Activated T-cell treated with anti-CD3 and anti-CD28 coated beads, Interleukin-2, amount 50 U/mL, for 48 hours (primary cell): ENCODE measurements at places on chromosomes 11 and 22.

DNA sequence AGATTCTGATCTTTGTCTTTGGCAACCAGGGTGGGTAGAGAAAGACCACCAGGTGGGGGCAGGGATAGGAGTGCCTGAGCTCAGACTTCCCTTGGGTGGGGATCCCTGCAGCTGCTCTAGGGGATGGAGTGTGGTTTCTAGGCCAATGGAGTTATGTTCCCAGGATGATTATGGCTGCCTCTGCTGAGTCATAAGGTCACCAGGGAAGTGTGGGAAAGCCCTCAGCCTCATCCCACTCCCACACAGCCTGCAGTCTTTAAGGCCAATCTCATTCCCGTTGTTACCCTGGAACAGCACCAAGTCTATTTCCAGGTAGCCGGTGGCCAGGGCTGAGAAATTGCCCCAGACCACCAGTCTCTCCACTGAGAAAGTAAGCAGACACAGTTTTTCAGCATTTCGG is 2269.3 kb upstream of the RAG2 start:
- DNase-seq: no peak

GRCh38 chr11:66414120-66414934 is 6.5 kb upstream of the NPAS4 start:
- DNase-seq: no peak

DNA sequence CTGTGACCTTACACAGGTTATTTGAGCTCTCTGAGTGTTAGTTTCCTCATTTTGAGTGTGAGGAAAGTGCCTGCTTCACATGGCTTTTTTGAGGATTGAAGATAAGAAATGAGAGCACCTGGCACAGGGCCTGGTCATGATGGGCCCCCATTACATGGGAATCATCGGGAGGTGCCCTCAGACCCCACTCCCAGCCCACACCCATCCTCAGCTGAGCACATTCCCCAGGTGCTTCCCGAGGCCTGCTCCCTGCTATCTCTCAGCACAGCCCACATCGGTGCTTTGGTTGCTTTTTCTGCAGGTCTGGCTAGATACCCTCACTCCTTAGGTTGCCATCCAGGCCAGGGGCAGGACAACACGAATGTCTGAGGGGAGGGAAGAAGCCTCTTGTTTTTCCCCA is 16.6 kb downstream of the DGAT2 start:
- no peak for DNase-seq

- DNase-seq: no peak
Measured at GRCh38 chr11:100557830-100558611, 129.1 kb upstream of the ARHGAP42 start.

DNA sequence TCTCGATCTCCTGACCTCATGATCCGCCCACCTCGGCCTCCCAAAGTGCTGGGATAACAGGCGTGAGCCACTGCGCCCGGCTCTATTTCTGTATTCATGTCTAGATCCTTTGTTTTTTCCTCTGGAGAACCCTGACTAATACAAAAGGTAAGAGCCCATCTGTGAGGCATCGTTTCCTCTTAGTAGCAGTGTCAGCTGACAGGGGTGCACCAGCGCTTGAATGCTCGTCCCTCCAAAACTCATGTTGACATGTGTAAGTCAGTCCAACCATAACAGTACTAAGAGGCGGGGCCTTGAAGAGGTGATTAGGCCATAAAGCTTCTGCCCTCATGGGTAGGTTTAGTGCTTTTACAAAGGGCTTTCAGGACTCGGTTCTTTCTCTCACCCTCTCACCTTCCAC is 470.1 kb upstream of the B3GAT1 start:
- no peak for DNase-seq

DNA sequence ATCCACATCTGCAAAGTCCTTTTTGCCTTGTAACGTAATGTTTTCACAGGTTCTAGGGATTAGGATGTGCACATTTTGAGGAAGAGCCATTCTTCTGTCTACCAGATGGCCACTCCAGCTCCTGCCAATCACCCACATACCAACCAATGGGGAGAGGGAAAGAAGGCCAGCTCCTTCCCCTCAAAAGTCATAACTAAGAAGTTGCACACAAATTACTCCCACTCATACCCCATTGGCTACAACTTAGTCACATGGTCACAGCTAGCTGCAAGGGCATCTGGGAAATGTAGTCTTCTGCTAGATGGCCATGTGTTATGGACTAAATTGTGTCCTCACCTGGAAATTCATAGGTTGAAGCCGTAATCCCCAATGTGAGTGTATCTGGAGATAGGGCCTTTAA is 15.4 kb upstream of the MYOD1 start:
- no peak for DNase-seq

DNA sequence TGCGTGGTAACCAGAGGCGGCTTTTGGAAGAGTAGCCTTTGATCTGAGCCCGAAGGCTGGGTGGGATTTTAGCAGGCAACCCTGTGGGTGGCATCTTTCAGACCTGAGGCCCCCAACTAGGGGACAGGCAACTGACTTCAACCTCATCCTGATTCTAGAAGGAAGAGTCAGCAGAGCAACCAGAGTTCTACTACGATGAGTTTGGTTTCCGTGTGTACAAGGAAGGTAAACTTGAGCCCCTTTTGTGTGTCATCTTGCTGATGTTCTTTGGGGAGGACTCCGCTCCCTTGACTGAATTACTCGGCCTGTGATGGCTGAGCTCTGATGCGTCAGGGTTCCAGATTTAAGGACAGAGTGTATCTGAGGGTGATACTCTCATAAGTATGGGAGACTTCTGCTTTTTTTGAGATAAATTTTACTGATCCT is 31.6 kb downstream of the SGSM3 start:
- peak; percentile 52 for DNase-seq

DNA sequence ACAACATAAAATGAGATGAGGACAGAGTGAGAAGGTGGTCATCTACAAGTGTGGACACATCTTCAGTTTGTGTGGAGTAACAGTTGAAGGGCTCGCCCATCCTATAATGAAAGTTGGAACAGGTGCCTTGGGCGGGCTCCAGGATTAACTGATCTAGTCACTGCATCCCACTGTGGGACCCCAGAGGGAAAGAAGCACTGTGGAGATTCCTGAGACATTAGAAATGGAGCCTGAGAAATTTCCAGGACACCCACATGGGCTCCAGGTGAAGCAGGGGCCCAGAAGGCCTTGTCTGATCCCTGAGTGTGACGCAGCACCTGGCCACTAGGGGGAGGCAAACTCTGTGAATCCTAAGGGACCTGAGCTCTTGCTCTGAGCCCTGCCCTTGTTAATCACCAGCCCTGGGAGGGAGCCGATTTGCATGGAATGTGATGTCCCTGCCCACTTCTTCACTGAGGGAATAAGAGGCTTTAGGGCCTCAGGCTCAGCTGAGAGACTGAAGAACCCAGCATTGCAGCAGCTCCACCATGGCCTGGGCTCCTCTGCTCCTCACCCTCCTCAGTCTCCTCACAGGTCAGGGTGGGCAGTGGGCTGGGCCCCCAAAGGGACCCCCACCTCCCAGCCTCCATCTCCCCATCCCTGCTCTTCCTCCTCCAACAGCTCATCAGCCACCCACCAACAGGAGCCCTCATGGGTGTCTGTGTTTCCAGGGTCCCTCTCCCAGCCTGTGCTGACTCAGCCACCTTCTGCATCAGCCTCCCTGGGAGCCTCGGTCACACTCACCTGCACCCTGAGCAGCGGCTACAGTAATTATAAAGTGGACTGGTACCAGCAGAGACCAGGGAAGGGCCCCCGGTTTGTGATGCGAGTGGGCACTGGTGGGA is 98.4 kb downstream of the VPREB1 start:
- peak; percentile 83 for DNase-seq

GRCh38 chr11:61616434-61616833 is 35.6 kb upstream of the SYT7 start:
- no peak for DNase-seq

- peak; percentile 62 for DNase-seq
Measured at GRCh38 chr22:39254789-39255298, 10.1 kb upstream of the PDGFB start.

GRCh38 chr11:122494221-122494620 is 161.3 kb upstream of the UBASH3B start:
- DNase-seq: no peak

GRCh38 chr11:117177534-117178209 is 871 bp upstream of the SIDT2 start:
- no peak for DNase-seq

DNA sequence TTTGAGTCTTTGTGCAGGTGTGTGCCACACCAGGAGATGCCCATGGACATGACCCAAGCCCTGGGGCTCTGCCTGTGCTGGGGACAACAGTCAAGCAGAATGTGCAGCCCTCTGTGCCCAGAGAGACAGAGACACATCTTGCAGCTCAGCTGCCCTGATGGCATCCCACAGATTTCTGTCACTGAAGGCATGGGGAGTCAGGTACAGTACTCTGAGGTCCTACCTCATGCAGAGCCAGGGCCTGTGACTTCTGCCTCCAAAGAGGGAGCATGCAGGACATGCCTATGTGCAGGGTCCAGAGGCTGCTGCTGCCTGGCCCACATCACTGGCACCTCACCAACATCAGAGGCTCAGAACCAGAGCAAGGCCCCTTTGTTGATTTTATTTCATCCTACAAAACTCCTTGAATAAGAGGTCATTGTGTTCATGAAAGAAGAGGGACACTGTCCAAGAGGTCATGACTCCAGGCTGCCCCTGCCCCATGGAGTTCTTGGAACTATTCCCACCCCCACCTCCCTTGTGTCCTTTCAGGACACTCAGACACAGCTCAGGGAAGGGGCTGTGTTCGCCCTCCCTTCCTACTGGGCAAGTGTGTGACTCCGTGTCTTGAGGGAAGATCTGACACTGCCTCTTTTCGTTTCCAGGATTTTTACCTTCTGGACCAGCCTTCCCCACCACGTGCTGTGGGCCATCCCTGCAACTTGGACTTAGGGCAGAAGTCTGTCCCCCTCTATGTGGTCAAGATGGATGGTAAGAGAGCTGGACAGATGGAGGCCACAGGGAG is 62.3 kb downstream of the BTG4 start:
- DNase-seq: no peak

DNA sequence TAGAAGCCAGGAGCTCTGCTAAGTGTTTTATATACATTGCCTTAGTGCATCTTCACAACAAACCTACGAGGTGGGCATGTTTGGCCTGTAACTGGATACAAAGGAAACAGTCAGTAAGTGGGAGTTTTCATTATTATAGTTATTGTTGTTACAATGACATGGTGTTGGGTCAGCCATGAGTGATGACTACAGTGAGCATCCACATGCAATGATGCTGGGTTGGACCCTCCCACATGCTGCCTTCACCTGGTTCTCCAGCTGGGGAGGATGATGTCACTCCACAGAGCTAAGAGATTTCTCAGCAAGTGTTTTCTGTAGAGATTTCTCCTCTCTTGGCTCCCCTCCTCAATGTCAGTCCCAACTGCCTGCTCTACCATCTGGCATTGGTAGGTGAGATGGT is 59.3 kb downstream of the EHF start:
- DNase-seq: no peak

GRCh38 chr11:62172294-62172693 is 17.7 kb upstream of the SCGB1D1 start:
- DNase-seq: no peak

- no peak for DNase-seq
Measured at GRCh38 chr22:20113551-20114310, 2.2 kb upstream of the RANBP1 start.

- no peak for DNase-seq
Measured at GRCh38 chr11:116976941-116977570, 121.2 kb downstream of the SIK3 start.

DNA sequence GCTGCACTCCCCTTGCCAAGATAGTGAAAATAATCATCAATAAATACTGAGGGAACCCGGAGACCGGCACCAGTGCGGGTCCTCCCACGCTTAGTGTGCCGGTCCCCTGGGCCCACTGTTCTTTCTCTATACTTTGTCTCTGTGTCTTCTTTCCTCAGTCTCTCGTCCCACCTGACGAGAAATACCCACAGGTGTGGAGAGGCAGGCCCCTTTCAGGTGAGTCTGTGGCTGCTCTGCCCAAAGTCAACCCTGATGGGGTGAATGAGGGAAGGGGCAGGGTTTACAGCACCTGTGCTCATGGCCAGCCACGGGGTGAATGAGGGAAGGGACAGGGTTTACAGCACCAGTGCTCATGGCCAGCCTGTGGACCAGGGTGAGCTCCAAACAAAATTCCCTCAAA is 4.7 kb downstream of the BET1L start:
- peak; percentile 24 for DNase-seq

DNA sequence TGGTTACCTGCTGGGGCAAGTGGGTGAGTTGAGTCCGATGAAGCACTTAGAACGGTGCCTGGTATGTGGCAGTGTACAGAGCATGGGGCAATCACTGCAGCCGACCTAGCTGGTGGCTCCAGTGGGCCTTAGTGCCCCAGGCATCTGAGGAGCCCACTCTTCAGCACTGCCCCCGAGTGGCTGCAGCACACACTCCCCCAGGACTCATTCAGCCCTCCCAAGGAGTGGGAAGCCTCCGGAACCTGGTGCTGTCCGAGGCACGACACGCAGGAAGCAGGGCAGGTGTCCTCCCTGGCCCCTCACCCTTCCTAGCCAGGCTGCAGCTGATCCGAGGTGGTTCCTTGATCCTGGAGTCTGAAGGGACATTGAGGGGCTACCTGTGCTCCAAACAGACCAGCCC is 42.4 kb upstream of the PRODH start:
- DNase-seq: no peak

GRCh38 chr11:18540207-18541009 is 13.7 kb upstream of the TSG101 start:
- DNase-seq: no peak

DNA sequence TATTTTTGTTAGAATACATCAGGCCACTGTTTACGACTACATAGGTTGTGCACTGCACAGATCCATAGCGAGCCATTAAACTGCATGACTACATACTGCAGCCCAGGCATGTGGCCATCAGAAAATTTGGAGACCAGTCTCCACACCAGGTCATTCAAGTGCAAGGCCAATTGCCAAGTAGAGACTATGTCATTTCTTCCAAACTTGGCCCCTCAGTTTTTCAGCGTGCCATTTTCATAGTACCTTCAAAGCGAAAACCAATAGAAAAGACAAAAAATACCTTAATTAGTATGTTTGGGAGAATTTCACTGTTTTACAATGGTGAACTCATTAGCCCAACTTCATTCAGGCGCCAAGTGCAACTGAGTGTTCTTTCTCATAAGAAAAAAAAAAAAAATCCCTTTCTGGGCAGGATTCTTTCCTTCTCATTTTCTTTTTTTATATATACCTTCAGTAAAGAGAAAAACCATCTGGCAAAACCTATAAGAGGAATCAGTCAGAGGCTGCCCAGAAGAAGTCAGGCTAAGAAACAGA is 30.4 kb downstream of the PAMR1 start:
- DNase-seq: no peak

DNA sequence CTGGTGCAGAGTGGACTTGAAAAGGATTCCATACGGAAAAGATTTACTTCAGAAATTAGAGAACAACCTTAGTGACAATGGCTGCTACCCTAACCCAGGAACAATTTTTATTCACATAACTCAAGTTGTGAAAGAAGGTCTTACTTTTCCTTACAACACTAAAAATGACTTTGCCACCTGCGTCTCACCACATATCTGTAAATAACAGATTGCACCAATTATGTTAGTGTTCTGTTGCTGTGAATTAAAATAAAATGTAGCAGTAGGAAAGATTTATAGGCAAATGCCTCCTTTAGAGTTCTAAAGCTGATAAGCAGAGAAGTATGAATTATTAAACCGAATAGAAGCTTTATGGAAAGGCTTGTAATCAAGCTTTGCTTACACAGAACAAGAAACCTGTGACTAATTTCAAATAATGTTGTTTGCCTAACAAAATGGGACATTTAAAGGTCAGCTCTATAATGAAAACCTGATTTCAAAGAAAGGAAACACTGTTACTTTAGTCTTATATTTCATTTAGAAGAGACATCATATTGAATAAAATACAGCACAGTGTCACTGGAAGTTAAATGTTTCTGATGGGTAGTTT is 2237.8 kb downstream of the LRRC4C start:
- no peak for DNase-seq
